ENCODE measurements at places on chromosomes 7 and 10.

DNA sequence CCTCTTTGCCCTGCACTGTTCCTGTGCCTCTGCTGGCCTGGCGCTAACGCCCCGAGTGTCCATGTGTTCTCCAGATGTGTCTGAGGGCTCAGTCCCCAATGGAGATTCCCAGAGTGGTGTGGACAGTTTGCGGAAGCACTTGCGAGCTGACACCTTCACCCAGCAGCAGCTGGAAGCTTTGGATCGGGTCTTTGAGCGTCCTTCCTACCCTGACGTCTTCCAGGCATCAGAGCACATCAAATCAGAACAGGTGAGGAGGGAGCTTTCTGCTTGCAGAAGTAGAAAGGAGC, 60.9 kb downstream of the PAX2 start:
- DNase-seq, result no peak

GRCh38 chr7:97858221-97858620, 14.0 kb downstream of the ASNS start:
- no peak for DNase-seq

DNA sequence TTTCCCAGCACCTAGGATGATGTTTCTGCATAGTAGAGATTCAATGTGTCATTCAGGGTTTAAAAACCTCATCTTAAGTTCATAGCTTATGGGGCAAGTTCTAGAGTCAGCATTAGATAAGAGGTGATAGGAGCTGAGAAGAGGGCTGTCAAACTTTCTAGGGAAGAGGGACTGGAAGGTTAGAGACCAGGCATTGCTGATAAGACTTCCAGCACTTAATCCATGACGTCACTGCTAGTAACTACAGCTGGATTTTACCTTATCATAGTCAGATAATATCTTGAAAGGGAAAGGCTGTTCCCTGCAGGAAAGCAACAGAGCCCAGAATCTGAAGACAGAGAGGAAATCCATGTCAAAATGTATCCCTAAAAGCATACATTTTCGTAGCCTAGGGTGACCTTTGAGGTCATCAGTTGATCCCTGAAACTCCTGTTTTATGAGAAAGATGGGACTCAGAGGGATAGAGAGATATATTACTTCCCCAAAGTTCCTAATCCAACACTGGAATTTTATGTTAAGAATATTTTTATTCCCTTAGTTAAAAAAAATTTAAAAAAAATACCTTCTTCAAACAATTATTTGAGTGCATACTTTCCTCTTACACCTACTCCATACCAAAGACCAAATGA, 3.3 kb upstream of the CPED1 start:
- no peak for DNase-seq

DNA sequence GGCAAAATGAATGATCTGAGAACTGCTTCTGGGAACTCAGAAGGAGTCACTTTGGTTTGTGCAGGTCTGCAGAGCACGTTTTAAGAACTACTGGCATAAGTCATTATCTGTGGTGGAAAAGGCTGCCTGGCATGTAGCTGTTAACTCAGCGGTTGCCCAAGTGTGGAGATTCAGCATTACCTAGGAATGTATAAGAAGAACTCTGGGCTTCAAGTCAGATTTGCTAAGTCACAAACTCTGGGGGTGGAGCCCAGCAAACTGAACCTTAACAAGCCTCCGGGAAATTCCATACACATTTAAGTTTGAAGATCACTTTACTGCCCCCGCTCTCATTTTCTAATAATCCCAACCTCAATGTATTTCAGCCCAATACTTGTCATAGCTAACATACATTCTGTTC, 31.1 kb downstream of the PLXDC2 start:
- peak; percentile 61 for DNase-seq

DNA sequence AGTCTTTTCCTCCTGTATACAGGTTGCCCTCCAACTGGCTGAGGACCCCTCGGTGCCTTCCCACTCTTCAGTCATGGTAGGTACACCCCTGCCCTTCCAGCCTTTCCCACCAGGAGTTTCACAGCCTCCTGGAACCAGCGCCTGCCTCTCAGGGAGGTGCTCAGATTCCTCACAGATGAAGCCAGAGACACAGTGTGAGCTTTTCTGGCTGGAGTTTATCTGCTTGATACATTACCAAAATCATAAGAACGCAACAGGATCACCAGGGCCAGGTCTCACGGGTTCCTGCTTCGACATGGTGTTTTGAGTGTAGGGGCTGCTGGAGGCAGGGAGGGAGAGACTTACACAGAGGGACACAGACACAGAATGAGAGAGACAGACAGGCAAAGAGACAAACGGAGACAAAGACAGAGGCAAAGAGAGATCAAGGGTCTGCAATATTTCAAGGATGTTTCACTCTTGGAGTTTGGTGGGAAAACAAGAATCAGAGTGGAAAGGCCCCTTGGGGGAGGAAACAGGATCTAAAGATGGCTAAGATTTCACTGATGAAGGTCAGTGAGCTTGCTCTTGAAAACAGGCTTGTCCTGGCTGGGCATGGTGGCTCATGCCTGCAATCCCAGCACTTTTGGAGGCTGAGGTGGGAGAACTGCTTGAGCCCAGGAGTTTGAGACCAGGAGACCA, 6.5 kb upstream of the INMT start:
- DNase-seq, result no peak

DNA sequence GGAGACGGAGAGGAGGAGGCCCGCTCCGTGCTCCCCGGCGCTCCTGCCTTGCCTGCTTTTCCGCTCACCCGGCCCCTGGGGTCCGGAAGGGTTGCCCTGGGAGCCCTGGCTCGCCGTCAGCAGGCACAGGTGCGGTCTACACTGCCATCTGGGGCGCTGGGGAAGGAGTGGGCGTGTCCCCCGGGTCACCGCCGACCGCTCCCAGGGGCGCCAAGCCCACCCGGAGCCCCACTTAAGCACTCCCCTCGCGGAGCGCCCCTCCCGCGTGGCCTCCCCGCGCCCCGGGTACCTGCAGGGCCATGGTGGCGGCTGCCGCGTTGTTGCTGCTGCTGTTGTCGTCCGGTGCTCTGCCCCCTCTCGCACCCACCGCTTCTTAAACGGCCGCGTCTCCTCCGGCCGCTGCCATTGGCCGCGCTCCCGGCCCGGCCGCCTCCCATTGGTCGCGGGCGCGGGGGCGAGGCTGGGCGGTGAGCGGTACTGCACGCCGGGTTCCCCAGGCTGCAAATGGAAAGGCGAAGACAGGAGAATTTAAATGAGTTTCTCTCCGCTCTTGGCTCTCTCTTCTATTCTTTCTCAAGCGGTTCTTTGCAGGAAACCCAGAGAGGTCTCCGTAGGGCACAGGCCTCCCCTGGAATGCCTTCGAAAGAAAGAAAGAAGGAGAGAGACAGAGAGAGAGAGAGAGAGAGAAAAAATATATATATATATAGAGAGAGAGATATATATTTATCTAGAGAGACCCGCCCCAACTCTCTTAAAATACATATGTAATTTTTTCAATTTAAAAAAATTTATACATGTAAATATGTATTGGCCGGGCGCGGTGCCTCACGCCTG, at the start of gene ACBD7:
Gene ACBD7, minus strand, starts transcription at position 349 of the 834 bp plus-strand sequence. Its CDS starts 48 bp downstream, at position 301.
- DNase-seq, result no peak

DNA sequence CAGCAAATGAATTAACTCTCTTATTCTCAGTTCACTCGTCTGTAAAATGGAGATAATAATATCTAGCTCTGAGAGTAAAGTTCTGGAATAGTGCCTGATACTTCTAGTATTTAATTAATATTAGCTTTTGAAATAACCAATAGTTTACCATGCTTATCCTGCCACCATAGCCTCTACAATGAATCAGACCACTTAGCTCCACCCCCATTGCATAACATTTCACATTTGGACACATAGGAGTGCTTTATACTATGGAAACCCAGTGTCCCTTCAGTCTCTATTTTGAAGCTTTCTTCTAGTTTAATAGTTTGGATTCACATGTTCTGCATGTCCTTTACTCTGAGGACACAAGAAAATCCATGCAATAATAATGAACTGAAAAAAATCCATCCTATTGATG, 427.3 kb upstream of the C7orf33 start:
- DNase-seq, result no peak

GRCh38 chr10:44263771-44264170, 121.1 kb downstream of the CXCL12 start:
- no peak for DNase-seq

DNA sequence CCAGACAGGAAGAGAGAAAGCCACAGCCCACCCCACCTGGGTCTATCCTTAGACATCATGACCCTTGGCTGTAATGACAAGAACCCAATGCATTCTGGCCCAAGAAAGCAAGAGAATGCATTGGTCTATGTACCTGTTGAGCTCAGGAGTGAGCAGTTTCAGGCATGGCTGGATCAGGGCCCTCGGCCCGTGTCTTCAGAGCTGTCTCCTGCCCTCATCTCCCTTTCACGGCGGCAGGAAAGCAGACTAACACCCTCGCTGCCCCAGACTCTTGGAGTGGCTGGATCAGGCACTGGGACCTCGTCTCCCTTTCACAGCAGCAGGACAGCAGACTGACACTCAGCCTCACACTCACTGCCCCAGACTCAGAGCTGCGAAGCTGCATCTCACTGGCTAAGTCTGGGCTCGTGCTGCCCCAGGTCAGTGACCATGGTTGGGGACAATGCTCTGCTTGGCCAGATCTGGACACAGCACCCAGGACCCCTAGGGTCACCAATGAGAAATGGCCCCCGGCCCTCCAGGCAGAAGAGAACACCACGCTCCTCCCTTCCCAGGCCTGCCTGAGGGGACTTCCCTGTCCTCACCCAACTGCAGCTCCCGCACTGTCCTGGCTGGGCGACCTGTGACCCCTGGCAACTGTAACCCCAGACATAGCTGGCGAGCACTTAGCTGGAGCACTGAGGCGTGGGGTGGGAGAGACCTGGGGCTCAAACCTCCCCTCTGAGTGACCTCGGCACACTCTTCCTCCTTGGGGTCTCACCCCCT, 12.9 kb upstream of the PDGFA start:
- no peak for DNase-seq

DNA sequence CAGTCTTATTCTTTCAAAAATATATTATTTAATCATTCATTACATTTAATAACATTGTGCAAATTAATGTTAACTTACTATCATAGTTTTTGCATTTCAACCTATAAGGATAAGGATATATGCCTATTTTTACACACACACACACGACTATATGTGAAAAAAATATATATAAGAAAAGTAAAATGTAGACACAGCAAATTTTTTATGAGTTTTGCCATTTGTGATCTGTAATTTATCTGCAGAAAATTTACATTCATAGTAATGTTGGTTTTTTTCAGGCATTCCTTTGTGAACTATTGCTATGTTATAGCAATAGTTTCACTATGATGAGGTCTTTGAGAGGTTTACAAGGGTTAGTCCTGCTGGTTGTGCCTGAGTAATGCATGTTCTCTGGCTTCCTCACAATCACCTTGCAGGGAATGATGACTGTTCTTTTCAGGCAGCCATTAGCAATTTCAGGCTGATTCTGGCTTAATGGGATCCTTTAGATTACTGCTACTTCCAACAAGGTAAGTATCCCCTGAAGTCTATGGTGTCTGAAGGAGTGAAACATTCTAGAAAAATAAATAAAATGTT, 183.7 kb upstream of the CDK1 start:
- no peak for DNase-seq

DNA sequence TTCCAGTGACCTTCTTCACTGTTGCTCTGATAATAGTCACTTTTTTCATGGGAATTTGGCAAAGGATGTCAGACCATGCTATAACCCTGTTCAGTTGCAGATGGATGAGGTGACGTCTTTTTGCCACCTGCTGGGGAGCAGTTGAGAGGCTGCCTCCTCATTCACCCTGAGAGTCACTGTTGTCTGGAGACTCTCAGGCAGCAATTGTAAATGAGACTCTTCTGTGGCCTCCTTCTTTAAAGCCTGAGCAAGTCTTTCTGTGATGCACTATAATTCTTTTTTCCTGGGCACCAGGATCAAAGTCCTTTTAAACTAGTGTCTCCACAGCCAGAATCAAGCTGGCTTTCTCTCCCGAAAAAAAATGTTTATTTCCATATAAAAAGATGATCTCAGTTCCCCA, 345.1 kb downstream of the ARL4A start:
- DNase-seq, result no peak

GRCh38 chr7:143285470-143285778, 666 bp downstream of the TMEM139 start:
- peak; percentile 61 for DNase-seq

DNA sequence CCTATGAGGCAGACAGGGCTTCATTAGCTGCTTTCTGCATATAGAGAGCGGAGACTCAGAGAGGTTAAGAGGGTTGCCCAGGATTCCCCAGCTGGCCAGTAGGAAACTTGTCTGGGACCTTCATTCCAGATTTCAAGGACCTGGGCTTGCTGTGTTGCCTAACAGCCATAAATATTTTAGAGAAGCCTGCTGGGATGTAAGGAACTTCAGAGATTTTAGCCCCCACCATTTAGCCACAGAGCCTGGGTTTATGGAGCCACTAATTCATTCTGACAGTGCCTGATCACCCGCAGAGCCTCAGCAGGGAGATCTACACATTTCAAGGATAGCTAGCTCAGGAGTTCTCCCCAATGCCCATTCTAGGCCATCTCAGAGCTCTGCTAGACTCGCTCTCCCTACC, 56.6 kb upstream of the TRUB1 start:
- no peak for DNase-seq

DNA sequence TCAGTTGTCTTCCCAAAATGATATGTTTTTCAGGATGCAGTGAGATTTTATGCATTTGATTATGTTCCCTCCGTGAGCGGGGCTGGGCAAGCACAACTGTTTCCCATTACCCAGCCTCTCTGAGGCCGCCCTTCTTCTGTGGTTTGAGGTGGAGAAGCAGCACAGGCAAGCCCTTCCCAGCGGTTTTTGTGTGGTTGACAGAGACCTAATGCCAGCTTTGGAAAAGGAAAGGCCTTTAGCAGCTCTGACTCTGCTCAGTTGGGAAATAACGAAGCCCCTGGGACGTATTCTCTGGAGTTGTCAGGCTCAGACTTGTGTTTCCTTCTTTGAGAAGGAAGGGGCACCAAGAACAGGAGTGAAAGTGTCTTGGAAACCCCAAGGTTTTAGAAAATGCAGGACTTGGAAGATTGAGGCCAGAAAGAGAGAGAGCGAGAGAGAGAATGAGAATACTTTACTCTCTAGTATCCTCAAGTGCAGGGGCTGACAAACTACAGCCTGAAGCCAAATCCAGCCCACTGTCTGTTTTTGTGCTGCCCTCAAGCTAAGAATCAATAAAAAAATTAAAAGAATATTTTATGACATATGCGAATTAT, 20.6 kb upstream of the PDCD4 start:
- no peak for DNase-seq

DNA sequence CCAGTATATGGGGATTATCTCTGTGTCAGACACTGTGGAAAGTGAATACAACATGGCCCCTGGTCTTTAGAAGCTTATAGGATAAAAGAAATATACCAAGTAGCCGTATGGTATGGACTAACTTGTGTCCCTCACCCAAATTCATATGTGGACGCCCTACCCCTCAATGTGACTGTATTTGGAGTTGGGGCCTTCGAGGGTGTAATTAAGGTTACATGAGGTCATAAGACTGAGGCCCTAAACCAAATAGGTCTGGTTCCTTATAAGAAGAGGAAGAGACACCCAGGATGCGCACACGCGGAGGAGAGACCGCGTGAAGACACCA, 36.3 kb downstream of the ASB13 start:
- no peak for DNase-seq

GRCh38 chr7:98810153-98810802, 59.5 kb downstream of the TMEM130 start:
- no peak for DNase-seq

Measured in kidney epithelial cell (primary cell).